ENCODE measurements at places on chromosomes 3 and 15. TPM values are rescaled to one million over a fixed set of nuclear protein-coding genes. Genes with fewer than 3 reads are reported as not detected.

ACKR2 gene
- total RNA-seq: not detected

GRCh38 chr3:156859578-156859977 lies 33.4 kb downstream of the LEKR1 start:
- no peak for DNase-seq

PPARG gene
- 1.2 TPM for total RNA-seq

SUSD5 gene
- 2.0 TPM for total RNA-seq

LPP gene
- 6.5 TPM for total RNA-seq

PLA2G4D gene
- total RNA-seq: under 0.01 TPM

DNA sequence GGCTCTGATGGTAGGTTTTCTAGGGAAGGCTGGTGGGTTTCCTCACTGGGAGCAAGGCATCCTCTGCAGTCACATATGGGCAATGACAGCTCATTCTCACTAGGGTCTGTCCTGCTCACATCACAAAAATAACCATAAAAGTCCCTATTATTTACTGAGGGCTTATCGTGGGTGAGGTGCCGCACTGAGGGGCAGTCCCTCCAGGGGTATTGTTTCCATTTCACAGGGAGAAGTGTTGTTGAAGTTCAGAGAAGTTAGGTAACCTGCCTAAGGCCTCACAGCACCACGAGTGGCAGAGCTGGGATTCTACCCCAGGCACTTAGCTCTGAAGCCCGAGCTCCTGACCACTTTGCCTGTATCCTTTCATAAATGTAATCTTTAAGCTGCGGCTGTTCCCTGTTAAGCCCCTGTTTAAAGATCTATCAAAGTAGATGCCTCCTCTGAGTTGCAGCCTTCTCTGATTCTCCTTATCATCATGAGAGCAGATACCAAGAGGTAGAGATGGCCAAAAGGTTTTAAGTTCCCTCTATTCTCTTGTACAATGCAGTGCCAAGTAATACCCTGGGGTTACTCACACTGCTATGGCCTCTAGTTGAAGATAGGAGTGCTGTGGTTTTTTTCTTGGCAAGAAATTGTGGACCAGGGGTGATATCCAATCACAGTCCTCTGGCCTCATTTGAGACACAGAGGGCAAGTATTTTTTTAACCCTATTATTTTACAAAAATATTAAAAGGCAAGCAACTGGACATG lies 107.0 kb downstream of the RPLP1 start:
- no peak for DNase-seq

All from frontal cortex (tissue), 4 donors.